ENCODE measurements at places on chromosomes 11 and 22.
A peak's percentile ranks its signal among the peaks of the same experiment; 100 is the strongest.

GRCh38 chr11:81444297-81444696, 1289.4 kb downstream of the FAM181B start:
- no peak for DNase-seq

DNA sequence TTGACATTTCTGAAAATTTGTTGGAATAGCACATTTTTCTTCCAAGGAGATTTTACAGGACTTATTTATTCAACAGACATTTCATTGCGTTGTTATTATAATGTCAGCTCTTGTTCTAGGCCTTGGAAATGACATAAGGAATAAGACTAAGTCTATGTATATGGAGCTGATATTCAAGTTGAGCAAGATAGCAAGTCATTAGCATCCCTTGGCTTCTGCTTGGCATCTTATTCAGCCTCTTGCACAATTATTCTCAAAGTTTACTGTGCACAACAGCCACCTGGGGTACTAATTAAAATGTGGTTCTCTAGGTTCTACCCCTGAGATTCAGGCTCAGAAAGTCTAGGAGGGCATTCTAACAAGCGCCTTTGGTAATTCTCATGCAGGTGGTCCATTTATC, 304.8 kb upstream of the DDI1 start:
- DNase-seq = no peak

DNA sequence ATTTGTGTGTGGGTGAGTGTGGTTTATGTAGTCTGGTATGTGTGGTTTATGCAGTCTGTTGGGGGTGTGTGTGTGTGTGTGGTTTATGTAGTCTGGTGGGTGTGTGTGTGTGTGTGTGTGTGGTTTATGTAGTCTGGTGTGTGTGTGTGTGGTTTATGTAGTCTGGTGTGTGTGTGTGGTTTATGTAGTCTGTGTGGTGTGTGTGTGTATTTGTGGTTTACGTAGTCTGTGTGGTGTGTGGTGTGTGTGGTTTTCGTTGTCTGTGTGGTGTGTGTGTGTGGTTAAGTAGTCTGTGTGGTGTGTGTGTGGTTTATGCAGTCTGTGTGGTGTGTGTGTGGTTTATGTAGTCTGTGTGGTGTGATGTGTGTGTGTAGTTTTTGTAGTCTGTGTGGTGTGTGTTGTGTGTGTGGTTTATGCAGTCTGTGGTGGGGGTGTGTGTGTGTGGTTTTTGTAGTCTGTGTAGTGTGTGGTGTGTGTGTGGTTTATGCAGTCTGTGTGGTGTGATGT, 26.2 kb upstream of the PARVG start:
- no peak for DNase-seq

- no peak for DNase-seq
Observed at GRCh38 chr11:134032501-134033091, 36.3 kb upstream of the JAM3 start.

DNA sequence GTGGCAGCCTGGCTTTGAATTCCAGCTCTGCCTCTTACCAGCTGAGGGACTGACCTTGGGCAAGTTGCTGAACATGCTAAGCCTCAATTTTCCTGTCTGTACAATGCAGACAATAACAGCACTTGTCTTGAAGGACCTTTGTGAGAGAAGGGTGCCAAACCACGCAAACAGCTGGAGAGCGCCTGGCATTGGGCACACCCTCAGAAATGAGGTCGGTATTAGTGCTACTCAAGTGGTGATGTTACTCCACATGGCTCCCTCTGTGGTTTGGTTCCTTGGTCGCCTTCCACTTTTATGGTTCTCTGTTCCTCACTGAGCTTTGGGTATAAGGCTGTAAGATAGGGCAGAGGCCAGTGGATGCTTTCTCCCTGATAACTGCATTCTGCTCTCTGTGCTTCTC, 8.2 kb downstream of the UBASH3B start:
- DNase-seq = peak; percentile 52

GRCh38 chr11:107252429-107253161, 205.0 kb downstream of the CWF19L2 start:
- DNase-seq = no peak

- no peak for DNase-seq
Observed at GRCh38 chr11:89436071-89436470, 55.1 kb downstream of the NOX4 start.

GRCh38 chr22:19396561-19396933, 35.0 kb downstream of the HIRA start:
- no peak for DNase-seq

DNA sequence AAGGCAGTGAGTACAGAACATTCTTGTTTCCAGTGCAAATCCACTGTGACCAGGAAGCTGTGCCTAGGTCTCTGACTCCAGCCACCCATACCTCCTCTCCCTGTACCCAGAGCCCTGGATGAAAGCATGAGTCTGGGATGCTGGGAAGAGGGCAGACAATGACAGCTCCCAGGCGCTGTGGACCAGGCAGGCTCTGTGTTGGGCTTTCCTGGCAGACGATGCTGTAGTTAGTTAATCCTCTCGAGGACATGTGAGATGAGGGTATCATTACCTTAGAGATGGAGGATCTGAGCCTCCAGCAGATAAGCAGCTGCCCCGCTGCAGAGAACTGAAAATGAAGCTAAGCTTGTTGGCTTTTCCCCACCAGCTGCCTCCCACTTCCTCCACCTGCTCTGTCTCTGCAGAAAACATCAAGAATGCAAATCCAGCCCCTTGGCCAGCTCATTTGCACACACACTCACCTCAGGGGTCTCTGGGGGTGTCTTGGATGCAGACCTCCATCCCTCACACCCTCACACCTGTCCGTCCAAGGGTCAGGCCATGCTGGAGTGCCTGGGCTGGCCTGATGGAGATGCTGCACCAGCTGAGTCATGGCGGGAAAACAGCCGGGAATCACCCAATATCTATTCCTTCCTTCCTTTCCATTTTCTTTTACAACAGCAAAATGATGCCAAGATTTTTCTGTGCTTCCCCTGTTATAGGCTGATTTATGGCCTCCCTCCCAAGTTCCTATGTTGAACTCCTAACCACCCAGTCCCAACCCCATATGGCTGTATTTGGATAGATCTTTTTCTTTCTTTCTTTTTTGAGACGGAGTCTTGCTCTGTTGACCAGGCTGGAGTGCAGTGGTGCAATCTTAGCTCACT, 94.9 kb upstream of the SEPTIN5 start:
- no peak for DNase-seq

DNA sequence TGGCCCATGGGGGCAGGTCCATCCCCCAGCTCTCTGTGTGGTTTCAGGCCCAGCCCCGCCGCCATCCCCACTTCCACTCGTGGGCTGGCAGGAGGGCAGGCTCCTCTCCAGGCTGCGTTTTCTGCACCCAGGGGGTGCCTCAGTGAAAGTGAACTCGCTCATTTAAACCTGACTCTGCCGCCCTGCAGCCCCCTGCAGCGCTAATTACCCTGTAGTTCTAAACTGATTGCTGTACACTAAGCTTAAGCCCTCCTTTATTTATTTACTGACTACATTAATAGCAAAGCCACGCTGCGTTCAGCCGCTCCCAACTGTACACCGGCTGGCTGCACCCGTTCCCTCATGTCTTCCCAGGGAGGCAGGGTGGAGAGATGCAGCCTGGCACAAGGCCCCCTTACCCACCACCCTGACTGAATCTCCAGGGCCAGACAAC, 36.6 kb upstream of the NNMT start:
- DNase-seq = no peak

GRCh38 chr11:47620836-47621378, 21.5 kb downstream of the MTCH2 start:
- no peak for DNase-seq

DNA sequence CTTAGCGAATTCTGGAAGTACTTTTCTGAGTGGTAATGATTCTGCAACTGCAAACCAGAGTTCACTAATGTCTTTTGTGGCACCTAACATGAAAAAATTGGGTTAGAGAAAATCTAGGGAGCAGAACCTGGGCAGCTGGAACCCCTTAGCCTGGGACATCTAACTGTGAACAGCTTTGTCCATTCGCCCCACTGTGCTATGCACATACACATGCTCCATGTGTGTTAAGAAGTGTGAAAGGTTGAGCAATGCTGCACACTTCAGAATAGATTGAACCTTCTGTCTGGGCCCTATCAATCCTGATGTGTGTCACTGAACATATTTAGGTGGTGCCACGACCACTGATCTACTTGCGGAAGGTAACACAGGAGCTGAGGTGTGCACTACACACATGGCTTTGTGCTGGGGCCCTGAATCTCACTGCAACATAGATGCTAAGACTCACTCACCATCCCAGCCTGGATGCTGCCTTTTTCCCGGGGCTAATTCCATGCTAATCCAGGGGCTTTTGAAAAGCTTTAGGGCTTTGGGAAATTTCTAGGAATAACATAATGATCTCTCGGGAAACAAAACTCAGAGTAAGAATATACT, 976.2 kb downstream of the NTM start:
- no peak for DNase-seq

DNA sequence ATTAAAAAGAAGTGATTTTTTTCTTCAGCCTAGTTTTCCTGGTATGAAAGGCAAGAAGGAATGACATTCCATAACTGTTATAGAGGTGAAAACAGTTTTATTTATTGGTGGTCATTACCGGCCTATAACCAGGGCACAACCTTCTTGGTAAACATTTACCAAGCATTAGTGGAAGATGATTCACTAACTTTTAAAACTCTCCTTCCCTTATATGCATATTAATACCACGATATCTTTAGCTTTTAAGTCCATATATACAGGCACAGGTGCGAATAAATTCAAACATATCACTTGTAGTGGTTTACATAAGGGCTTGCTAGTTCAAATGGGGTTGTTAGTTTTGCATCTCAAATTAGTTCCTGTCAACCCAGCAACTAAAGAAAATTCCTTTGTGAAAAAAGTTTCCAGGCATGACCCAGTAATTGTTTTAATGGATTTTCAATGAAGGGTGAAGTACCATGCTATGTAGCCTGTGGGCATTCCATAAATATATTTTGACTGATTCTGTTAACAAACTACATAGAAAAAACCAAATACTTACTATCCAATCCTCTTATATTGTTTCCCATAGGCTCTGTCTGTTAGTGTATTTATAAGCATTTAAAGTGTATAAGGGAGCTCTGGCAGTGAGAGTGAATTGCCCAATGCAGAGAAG, 30.6 kb upstream of the ROBO3 start:
- DNase-seq = no peak

- DNase-seq = no peak
Observed at GRCh38 chr11:126105748-126106080, 43.0 kb upstream of the CDON start.

- DNase-seq = no peak
Observed at GRCh38 chr11:9851366-9851765, 187.5 kb downstream of the SWAP70 start.

DNA sequence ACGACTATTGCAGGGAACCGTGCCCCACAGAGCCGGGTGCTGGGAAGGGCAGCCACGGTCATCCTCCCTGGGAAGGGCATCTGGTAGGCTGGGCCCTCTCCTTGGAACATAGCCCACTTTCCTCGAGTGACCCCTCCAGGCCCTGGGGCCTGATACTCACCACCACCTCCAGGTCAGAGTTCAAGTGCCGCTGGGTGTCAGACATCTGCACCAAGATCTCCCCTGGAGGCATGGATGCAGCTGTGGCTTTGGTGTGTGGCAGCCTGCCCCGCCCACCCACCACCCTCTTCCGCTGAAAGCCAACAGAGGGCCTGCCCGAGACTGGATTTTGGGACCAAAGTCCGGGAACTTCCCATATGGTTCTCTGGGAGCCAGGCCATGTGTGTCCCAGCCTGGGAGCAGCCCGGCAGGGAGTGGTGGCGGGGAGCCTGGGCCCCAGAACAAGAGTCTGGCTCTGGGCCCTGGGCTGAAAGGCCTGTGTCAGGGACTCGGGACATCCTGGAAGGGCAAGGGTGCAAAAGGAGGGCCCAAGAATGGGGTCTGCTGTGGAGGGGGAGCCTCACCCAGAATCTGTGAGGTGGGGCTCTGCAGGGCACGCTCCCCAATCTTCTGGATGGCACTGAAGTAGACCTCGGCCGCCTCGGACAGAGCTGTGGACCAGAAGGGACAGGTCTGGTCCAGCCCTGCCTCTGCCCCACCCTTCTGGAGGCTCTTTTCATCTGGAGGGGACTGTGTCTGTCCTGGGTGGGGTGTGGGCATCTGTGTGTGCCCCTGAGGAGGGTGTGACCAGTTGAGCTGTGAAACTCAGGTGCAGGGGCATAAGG, 2.6 kb downstream of the BAIAP2L2 start:
- no peak for DNase-seq

DNA sequence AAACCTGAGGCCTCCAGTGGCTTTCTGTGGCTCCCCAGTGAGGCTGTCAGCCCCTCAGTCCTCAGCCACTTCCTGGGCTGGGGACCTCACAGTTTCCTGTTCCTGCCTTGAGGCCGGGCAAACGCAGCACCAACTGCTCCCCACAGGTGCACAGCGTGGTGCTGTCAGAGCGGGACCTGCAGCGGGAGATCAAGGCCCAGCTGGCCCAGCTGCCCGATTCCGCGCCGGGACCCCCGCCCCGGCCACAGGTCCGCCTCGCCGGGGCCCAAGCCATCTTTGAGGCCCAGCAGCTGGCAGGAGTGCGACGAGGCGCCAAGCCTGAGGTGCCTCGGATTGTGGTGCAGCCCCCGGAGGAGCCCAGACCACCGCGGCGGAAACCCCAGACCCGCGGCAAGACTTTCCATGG, 5.4 kb downstream of the TBC1D10C start:
- peak; percentile 97 for DNase-seq

GRCh38 chr11:66741153-66741552, 12.1 kb upstream of the SPTBN2 start:
- DNase-seq = no peak

DNA sequence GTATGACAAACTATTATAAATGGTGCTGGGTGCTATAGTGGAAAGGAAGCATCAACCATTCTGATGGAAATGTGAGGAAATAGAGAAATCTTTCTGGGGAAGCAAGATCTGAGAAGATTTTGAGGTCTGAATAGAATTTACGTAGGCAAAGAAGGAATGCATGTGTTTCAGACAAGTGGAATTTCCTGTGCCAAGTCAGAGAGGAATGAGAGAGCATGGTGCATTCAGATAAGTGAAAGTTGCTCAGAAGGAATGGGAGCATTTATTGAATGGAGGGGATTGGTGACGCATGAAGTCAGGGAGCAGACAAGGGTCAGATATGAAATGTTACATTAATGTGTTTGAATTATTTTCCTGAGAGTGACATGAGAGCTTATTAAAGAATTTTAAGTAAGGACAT, 725.5 kb downstream of the METTL15 start:
- DNase-seq = no peak

GRCh38 chr11:126476977-126477376, 121.5 kb downstream of the ST3GAL4 start:
- DNase-seq = no peak

DNA sequence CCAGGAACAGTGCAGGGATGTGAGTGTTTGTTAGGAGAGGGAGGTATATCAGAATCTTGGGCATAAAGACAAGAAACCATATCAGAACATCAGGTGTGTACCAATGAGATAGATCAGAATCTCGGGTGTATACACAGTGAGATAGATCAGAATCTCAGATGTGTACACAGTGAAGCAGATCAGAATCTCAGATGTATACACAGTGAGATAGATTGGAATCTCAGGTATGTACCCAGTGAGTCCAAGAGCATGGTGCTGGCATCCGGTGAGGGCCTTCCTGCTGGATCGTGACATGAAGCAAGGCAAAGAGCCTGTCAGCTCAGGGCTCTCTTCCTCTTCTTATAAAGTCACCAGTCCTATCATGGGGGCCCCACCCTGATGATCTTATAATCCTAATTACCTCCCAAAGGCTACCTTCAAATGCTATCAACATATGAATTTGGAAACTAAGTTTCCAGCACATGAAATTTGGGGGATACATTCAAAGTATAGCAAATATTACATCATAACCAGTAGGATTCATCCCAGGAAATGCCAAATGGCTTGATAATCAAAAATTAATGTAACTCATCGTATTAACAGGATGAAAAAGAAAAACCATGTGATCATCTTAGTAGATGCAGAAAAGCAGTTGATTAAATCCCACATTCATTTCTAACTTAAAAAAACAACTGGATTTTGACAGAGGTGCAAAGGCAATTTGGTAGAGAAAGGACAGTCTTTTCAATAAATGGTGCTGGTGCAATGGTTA, 28.6 kb downstream of the PPARA start:
- no peak for DNase-seq

All from DND-41 (cell line).